ENCODE measurements at places on chromosomes 11 and 22. TPM values are rescaled to one million over a fixed set of nuclear protein-coding genes. Genes with fewer than 3 reads are reported as not detected.

The HOATZ gene
- not detected for total RNA-seq

DNA sequence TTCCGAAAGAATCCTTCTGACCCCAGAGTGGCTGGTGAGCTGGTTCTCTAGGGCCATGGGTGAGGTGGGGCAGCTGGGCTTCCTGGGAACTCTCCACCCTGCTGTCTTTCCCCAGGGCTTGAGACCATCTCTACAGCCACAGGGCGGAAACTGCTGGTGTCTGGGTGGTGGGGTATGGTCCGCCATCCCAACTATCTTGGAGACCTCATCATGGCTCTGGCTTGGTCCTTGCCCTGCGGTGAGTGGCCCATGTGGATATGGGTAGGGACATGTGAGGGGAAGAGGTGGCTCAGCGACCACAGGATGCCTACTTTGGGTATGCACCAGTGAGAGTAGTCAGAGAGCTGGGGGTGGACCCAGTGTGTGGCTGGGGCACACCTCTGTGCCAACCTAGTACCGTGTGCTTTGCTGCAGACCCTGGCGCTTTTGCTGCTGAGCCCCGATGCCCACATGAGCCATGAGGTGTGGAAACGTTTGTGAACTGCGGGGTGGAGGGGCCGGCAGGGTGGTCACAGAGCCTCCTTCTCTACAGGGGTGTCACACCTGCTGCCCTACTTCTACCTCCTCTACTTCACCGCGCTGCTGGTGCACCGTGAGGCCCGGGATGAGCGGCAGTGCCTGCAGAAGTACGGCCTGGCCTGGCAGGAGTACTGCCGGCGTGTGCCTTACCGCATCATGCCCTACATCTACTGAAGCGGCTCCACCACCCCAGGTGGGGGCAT, 2.0 kb downstream of the ZNHIT2 start:
- no peak for DNase-seq

DNA sequence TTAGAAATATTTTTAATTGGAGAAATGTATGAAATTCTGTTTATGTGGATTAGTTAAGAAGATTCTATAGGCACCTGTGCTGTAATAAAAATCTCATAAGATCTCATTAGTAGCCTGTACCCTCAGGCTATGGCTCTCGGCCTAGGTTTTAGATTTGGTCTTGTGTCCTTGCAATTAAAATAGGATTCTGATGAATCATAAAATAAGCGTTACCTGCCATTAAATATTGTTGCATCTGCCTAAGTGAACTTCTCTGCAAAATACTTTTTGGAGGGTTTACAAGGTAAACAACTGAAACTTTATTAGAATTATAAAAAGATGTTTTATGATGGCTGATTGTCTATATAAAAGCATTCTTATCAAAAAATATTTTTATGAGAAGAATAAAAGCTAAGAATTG, 804.1 kb upstream of the ANO3 start:
- DNase-seq, result no peak

DNA sequence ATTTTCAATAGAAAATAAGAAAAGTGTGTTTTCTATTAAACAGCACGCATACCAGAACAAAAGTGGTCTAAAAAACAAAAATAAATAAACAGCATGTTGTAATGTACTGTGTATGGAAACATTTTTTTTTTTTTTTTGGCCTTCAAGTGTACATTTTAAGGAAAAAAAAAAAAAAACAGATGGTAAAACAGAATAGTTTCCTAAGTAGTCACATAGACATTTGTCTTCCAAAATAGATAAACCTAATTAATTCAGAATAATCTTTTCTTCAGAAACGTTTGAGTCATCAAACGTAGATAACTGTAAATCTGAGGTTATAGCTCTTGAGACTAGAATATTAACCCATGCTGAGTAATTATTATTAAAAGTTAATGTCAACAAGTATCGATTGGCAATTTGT, 396 bp upstream of the CFAP300 start:
- DNase-seq, result no peak

DNA sequence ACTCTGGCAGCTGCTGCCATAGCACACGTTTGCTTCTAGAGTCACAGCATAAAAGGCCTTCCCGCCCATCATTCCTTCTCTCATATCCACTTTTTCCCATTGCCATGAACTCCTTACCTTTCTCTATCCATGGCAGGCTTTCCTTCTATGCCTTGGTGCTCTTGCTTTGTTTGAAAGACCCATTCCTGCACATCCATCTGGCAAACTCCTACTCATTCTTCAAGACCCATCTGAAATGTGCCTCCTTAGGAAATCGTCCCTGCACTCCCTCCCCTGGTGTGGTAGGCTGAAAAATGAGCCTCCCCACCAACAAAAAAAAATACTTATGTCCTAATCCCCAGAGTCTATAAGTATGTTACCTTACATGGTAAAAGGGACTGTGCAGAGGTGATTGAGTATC, 100.3 kb downstream of the TENM4 start:
- DNase-seq, result no peak

- DNase-seq, result no peak
Observed at GRCh38 chr22:37502342-37503182, 16.4 kb upstream of the MFNG start.

- DNase-seq, result no peak
Observed at GRCh38 chr11:129998107-129998506, 4.5 kb downstream of the PRDM10 start.

- DNase-seq, result peak; percentile 37
Observed at GRCh38 chr11:47869544-47870393, 21.6 kb upstream of the NUP160 start.

DNA sequence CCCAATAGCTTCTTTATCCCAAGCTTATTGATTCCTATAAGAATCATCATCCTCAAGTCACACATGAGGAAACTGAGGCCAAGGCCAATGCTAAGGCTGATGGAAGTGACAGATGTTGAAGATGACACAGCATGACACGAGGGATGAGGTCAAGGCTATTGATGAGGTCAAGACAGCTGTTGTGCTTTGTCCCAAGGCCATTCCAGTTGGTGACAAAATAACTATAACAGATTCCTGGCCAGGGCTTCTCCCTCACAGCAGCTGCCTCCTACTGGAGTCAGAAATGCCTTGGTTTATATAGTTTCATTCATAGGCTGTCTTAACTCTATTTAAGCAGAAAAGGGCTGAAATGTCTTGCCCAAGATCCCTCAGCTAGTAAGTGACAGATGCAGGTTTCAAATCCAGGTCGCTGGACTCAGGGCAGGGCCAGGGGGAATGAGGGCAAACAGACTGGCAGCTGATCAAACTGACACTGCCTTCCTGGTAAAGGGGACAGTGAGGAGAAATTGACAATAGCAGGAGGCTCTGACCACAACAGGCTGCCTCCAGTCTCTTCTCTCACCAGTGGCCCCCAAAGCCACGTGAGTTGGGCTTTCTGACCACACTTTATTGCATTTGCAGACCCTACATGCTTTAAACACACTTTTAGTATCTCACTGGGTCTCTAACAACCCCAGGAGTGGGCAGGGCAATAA, 16.5 kb downstream of the MIF start:
- DNase-seq, result no peak

DNA sequence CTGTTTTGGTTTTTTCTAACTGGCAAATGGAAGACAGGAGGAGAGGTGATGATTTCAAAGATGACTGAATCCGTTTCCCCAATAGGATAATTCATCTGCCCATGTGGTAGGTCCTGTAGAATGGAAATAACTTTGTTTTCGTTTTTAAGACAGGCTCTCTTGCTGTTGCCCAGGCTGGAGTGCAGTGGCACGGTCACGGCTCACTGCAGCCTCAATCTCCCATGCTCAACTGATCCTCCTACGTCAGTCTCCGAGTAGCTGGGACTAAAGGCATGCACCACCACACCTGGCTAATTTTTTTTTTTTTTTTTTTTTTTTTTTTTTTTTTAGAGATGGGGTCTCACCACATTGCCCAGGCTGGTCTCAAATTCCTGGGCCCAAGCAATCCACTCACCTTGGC, 77.4 kb upstream of the BIRC3 start:
- DNase-seq, result no peak

GRCh38 chr22:17305076-17305475, 64.2 kb upstream of the CECR2 start:
- DNase-seq, result no peak
